ENCODE measurements at places on chromosomes 5 and 9.
A peak's percentile ranks its signal among the peaks of the same experiment; 100 is the strongest.

GRCh38 chr9:86166546-86166945 lies 67.2 kb upstream of the GOLM1 start:
- DNase-seq: no peak

GRCh38 chr5:127311781-127312525 lies 21.4 kb downstream of the MEGF10 start:
- DNase-seq: no peak

DNA sequence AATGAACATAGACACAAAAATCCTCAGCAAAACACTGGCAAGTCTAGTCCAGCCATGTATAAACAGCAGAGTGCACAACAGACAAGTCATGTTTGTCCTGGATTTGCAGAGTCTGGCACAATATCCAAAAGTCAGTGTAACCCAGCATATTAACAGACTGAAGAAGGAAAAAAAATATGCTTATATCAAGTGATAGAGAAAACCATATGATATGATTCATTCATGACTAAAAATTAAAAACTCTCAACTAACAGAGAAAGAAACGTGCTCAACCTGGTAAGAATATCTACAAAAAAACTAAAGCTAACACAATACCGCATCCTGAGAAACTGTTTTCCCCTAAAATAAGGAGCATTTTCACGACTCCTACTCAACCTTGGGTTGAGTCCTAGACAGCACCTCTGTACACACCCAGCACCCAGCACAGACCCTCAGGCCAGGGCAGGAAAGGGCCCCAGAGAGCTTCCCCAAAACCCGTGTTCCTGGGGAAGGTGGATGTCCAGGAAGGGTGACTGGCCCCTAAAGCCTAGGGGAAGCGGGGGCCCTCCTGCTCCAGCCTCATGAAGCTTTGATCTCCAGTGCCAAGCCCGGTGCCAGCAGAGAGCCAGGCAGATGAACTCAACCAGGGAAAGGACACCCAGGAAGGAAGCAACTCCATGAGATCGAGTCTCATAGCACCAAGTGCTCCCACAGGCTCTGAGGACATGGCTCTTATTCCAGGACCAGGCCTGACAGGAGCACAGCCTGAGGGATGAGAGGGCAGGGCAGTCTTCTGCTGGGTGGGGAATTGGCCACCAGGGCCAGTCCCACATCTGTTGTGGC lies 38.9 kb downstream of the ADAMTS2 start:
- no peak for DNase-seq

DNA sequence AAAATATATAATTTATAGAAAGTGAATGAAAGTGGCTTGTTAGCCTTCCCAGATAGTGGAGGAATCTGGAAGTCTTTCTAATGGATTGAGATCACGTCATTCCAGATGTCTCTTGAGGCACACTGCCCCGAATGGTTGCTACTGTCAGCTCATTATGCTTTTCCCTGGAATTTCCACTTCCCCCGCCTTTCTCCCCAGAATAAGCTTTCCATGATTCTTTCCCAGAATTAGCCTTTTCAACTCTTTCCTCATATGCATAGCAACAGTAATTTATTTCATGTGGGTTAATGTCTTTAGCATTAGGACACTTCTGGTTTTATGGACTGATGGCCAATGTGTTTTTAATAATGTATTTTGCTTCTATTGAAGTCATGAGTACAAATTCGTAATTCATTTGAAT lies 81.5 kb downstream of the PALM2AKAP2 start:
- DNase-seq: no peak

DNA sequence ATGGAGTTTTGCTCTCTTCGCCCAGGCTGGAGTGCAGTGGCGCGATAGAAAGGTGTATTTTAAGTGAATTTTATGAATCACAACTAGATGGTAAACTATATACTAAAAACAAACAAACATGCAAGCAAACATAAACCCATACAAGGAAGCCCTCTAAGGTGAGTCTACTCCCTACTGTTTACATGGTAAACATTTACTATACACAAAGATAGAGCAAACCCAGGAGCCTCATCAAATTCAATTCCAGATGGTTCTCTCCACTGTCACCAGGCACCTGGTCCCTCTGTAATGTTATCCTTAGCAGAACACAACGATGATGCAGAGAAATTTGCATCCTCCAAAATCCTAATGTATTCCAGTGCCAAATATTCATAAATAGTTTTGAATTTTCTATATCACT lies 17.9 kb downstream of the ANKH start:
- no peak for DNase-seq

DNA sequence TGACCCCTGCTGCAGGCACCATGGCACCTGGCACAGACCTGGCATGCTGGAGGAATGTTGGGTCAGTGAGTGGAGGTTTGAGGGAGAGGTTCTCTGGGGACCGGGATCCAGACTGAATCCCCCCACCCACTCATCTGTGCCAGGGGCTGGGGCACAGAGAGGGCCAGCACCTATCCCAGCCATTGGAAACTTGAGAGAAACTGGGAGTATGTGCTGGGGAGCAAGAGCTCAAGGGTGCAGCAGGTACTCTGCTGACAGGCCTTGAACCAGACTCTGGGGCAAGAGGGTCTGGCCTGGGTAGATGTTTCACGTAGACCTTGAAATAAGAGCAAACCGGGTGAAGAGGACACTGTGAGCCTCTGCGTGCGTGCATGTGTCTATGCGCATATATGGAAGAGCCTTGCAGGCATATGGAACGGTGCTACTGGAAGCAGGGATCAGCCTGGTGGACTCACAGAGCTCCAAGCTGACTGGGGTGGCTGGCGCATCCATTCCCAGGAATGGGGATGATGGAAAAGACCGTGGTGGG lies 8.8 kb downstream of the FGF18 start:
- no peak for DNase-seq

GRCh38 chr5:16304846-16305245 lies 125.3 kb upstream of the MARCHF11 start:
- no peak for DNase-seq

DNA sequence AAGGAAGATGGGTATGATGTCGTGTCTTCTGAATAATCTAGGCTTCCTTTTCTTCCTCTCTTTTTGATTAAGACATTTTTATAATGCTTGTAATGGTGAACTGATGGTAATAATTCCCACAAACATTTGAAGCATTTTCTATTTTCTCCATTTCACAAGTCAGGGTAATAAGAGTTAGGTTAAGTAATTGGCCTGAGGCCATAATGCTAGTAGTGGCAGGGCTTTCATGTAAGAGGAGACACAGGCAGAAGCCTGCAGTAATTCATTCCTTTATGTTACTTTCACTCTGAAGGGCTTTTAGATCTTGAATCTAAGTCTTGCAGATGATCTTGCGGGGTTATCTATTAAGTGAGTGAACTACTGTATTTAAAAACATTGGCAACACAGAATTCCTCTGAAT lies 374.9 kb downstream of the MAT2B start:
- no peak for DNase-seq

- DNase-seq: peak; percentile 55
Measured at GRCh38 chr9:136901516-136902258, 15.4 kb downstream of the TRAF2 start.

- no peak for DNase-seq
Measured at GRCh38 chr9:134055981-134056461, 11.8 kb downstream of the BRD3 start.

GRCh38 chr5:82820961-82821845 lies 256.0 kb downstream of the TMEM167A start:
- DNase-seq: no peak

DNA sequence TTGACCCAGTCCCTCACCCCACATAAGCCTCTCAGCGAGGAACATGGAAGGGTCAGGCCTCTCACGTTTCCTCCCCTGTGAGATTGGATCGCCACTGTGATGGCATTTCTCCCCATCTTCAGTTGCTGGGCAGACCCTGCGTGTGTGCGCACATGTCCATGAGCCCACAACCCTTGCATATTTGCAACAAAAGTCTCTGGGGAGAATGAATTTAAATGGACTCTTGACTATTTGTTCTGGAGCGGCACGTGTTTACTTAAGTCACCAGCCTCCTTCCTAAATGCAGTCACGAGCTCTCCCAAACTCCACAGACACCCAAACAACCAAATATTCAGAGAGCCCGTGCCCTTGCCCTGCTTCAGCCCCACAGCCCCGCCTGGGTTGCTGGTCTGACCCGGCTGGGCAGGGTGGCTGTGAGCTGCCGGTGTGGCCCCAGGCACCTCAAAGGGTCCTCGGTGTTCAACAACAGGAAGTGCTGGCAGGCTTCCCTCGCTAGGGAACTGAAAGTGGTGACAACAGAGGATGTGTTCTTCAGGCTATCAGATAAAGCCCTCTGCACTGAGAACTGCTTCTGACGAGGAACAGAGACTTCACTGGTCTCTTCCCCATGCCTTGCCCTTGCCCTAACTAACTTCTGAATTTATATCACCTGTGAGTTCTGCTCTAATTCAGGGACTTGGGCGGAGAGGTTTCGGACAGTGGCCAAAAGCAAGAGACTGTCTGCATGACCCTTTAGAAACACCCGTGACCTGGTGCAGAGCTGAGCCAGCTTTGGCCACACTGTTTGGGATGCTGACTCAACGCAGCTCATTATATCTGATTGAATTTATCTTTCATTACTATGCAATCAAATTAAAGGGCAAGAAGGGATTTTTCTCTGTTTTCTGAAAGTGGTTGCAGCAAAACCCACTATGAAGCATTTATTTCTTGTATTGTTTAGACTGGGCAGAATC lies 19.2 kb upstream of the CD180 start:
- DNase-seq: peak; percentile 92

- DNase-seq: no peak
Measured at GRCh38 chr9:119986205-119986604, 593.8 kb downstream of the CDK5RAP2 start.

GRCh38 chr5:103562453-103563157 lies at the start of gene NUDT12:
TSS of gene NUDT12 (minus strand) at chr5:103562789. CDS start at chr5:103560248, 2,541 bp downstream.
- DNase-seq: no peak

All from T-helper 1 cell (primary cell).